ENCODE measurements at places on chromosomes 7 and 10.
A peak's percentile ranks its signal among the peaks of the same experiment; 100 is the strongest.

GRCh38 chr10:102438374-102438773, 6.0 kb upstream of the CUEDC2 start:
- DNase-seq: no peak

- no peak for DNase-seq
Measured at GRCh38 chr7:156948361-156948760, 1.2 kb upstream of the NOM1 start.

DNA sequence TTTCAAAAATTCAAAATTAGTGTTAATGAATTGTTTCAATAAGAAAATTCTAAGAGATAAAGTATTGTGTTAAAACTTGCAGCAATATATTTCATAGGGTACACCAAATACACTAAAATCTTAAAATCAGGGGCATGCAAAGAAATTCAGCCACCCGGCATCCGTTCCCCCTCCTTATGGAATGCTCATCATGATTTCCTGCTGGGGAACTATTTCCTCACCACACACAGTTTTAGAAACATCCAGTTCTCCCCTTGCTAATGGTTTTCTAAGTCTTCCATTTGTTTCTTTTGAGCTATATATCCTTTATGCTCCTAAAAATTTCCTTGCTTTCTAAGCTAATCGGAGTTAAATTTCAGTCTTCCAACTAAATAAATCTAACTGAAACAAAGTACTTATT, 60.7 kb downstream of the CHCHD3 start:
- DNase-seq: peak; percentile 47

DNA sequence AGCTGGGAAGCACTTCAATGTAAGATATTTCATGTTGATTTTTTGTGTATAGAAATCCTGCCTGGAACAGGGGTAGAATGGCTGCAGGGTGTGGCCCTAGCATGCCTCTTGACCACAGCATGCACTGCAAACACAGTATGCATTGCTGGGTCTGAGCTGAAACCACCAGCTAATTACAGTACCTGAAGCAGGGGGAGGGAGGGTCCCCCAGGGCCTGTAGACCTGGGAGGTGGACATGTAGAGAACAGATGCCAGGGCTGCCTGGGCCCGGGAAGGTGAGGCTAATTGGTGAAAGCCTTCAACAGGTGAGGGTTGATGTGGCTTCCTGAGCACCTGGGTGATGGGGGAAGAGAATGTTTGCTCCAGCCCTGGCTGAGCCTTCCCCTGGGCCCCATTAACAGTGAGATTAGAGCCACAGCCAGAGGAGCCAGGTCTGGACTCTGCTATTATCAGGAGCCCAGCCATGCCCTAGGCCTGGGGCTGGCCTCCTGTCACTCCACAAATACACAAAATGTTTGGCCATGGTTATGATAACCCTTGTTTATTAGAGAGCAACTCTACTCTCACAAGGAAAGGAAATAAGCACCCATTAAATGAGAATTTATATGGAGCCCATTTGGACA, 83.3 kb downstream of the PLXNA4 start:
- no peak for DNase-seq

GRCh38 chr10:110109511-110109910, 97.9 kb upstream of the MXI1 start:
- no peak for DNase-seq

DNA sequence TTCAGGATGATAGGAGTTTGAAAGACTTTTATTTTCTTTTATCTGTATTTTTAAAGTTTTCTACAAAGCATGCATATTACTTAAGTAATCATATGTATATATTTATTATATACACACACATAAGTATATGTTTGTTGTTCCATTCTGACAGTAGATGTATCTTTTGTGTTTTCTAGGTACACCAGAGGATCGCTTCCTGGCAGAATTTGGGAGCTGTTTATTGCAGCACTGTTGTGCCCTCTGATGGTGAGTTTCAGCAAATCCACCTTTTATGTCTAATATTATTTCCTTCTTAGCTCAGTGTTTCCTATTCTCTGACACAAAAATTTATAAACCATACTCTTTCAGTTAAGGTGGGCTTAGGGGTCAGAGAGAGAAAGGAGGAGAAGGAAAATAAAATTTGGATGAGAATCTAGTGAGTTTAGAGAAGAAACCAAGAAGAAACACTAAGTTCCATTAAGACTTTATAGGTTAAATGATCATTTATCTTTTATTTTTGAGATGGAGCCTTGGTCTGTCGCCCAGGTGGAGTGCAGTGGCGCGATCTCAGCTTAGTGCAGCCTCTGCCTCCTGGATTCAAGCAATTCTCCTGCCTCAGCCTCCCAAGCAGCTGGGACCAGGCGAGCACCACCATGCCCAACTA, 59.2 kb upstream of the OIT3 start:
- DNase-seq: peak; percentile 72

- no peak for DNase-seq
Measured at GRCh38 chr7:124783271-124783670, 17.7 kb upstream of the GPR37 start.

GRCh38 chr7:157467496-157468212, 130.8 kb downstream of the DNAJB6 start:
- no peak for DNase-seq

GRCh38 chr10:130135676-130136225, 440 bp upstream of the GLRX3 start:
- DNase-seq: no peak

GRCh38 chr10:124465003-124465776, 3.6 kb downstream of the LHPP start:
- no peak for DNase-seq

DNA sequence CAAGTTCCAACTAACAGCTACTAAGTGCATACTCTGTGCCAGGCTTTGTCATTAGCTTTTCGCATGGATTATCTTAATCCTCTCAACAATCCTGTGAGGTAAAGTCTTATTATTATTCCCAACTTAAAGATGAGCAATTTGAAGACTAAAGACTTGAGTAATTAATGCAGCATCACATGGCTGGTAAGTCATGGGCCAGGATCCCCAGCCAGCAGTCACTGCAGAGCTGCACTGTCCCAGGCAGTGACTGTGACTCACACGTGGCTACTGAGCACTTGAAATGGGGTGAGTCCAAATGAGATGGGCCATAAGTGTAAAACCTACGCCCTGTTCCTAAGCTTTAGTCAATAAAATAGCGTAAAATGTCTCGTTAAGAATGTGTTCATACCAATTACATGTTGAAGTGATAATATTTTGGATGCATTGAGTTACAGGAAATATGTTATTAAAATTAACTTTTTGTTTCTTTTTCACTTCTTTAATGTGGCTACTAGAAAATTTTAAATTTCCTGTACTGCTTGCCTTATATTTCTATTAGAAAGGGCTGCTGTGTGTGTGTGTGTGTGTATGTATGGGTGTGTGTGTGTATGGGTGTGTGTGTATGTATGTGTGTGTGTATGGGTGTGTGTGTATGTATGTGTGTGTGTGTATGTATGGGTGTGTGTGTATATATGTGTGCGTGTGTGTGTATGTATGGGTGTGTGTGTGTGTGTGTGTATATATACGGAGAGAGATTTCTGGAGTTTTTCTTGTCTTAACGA, 756.3 kb downstream of the AUTS2 start:
- DNase-seq: peak; percentile 21

All from fibroblast of skin of scalp (primary cell).